ENCODE measurements at places on chromosomes 7 and 10. TPM values are rescaled to one million over a fixed set of nuclear protein-coding genes. Genes with fewer than 3 reads are reported as not detected.

Gene PAOX
- total RNA-seq = 3.4 TPM

Gene CFTR
- 0.86 TPM for total RNA-seq

Gene ZNF789
- 3.4 TPM for total RNA-seq

Gene BTBD16
- not detected for total RNA-seq

Gene RADIL
- total RNA-seq = 4.0 TPM

Gene CHST15
- 3.0 TPM for total RNA-seq

Gene GRM3
- total RNA-seq = not detected

Gene PLEKHA1
- total RNA-seq = 74.4 TPM

Gene FRMPD2
- 0.11 TPM for total RNA-seq

Gene VSTM4
- 22.4 TPM for total RNA-seq

DNA sequence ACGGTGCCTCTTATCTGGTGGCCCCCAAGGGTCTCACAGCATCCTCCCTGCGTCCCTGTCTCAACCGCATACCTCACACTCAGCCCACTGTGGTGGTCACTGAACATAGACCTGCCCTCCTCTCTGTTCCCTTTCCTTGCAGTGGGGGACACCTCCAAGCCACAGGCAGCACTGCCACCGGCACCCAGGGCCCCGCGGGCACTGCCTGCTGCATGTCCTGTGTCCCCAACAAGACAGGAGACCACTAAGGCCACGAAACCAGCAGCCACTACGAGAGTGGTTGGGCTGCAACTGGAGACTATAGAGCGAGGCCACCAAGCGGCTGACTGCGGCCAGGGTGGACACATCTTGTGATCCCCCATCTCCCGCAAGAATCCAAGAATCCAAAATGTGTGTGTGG, 15.3 kb downstream of the BRI3 start:
- DNase-seq = no peak

DNA sequence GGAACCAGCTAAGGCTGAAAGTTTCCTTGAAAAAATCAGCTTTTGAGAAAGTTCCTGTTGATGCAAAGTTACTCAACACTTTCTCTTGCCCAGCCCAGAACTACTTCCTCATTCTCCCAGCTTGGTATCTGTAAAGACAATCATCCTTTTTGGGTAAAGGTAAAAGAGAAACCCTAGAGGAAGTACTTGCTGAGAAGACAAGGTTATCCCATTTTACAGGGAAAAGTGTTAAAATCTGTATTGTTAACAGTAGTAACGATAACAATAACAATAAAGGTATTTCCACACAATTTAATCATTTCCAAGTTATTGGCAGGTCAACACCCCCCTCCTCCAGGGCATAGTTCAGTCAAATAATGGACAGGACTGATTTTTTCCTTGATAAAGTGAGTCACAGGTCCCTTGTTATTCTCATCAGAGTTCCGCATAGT, 2.4 kb downstream of the ALOX5 start:
- no peak for DNase-seq

DNA sequence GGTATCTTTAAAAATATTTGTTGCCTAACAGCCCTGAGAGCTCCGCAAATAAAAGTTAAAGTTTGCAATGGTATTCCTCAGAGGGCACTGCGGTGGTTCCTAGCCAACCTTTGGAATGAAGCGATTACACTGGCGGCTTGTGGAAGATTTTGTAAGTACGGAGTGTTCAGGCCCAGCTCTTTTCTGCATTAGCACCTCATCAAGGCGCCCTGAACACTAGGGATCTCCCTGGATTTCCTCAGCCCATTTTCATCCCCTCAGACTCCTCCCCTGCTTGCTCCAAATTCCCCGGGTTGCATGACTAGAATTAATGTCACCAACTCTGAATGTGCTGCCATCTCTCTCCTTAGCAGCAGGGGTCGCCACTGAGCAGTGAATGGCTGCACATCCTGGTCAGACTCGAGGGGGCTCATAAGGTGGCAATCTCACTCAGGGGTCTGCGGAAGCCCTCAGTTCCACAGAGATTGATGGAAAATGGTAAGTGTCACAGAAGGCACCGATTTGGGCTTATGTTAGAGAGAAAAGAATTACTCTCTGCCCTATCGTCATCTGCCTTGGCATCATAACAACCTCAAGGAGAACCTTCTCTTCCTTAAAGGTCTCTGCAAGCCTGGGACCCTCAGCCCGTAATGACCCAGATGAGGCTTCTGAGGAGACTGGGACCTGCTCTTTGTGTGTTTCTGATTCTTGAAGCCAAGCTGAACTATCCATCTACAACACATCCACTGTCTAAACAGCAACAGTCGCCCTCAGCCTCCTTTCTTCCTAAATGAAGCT, 262.8 kb upstream of the AOAH start:
- peak; percentile 67 for DNase-seq

GRCh38 chr10:489330-489729, 200.1 kb downstream of the DIP2C start:
- DNase-seq = no peak

- DNase-seq = no peak
These were observed 59.2 kb downstream of the CDK13 start for GRCh38 chr7:40009301-40009700.

DNA sequence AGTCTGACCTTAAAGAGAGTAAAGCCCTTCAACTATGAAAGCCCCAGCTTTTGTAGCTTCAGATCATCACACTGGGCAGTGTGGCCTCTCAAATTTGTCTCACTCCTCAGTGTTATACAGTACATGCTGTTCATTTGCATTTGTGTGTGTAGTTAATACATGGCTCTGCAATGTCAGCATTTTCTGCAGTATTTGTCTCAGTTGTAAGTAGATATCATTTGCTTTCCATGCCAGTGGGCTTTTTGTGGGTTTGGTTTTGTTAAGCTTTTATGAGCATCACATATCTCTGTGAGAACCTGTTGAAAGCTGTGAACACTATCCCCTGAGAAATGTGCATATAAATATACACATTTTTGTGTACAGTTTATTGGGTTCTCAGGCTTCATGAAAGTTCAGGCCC, 57.0 kb downstream of the ZNF277 start:
- no peak for DNase-seq

DNA sequence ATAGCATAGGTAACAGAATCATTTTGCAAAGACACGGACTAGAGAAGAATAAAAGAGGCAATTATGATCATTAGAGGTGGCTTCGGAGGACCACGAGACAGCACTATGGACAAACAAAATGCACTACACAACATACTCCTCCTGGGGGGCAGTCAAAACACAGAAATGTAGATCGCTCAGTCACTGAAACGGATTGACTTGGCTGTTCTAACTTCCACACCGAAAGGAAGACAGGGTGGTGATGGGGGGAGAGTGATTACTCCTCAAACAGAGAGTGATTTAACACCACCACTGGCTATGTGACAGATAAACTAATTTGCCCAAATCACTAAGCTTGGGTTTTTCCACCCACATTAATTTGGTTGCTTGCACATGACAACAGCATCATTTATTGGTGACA, 14.1 kb upstream of the PPA1 start:
- DNase-seq = no peak

DNA sequence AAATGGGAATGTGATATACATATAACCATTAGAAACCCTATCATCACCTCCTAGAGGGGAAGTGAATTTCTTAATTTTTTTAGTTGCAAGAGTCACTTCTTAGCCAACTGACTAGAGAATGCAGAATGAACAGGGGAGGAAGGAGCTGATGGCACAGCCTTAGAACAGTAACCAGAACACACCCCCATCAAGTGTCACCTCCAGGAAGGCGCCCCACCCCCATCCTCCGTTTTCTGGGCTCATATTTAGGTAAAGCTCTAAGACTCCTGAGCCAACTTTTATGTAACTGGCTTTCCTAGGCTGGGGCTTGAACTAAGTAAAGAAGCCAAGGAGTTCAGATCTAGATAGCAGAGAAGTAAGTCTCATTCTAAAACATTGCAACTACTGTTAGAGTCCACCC, 54.0 kb downstream of the COL17A1 start:
- DNase-seq = no peak
